ENCODE measurements at places on chromosomes 11 and 22. TPM values are rescaled to one million over a fixed set of nuclear protein-coding genes. Genes with fewer than 3 reads are reported as not detected.
A peak's percentile ranks its signal among the peaks of the same experiment; 100 is the strongest.

GRCh38 chr22:29290061-29290460 is 16.4 kb upstream of the GAS2L1 start:
- no peak for DNase-seq

DNA sequence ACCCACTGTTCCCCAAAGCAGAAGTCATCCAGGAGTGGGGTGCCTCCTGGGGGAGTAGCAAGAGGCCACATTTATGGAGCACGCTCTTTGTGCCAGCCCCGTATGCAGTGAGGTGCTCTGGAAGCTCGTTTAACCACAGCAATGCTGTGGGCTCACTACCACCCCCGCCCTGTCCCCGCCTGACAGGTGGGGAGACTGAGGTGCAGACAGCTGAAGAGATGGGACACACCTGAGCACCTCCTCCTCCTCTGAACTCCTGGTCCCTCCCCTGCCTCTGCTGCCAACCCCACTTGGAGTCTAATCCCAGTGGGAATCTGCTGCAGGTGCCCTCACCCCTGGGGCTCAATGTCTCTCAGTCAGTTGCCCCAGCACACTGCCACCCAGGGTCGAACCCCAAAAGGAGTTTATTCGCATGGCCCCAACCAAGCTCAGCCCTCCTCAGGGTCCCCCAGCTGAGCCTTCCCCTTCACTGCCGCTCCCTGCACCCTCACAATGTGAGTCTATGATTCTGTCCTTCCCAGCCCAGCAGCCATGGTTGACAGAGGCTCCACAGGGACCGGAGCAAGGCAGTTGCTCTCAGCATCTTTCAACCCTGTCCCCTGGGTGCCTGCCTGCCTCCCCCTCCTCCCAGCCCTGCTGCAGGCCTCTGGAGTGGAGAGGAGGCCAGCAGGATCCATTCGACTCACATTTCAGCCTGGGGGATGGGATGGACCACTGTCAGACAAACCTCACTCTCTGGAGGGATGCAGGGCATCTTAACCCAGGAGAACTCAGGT is 13.3 kb upstream of the BCR start:
- no peak for DNase-seq

DNA sequence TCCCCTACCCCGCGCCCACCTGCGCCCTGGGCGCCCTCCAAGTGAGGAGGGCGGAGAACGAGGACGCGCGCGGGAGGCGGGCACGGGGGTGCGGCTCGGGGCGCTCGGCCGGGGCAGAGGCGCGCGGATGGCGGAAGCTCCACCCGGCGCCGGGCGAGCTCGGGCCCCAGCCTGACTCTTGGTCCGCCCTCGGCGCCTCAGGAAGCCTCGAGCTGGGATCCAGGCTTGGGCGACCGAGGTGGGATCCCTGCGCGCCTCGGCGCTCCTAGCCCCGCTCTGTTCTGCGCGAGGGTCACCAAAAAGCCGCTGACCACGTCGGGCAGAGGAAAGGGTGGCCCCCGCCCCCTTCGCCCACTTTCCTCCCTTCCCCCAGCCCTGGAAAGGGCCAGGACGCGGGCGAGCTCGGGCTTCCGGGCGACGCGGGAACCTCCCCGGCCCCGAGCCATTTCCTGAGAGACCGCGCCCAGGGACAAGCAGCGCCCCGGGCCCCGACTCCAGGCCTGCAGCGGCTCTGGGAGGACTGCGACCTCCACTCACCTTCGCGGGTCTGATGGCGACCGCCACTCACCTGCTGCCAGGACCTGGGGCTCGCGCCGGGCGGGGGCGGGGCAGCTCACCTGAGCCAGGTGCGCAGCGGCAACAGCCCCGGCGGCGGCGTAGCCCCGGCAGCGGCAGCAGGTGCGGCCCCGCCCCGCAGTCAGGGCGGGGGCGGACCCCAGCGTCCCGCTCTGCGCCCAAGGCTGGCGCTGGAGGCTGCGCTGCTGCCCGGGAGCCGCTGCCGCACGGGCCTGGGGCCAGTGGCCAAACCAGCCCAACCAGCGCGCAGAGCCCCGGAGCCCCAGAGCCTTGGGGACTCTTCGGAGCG is 2.2 kb upstream of the SIGIRR start:
- no peak for DNase-seq

The HORMAD2 gene
- total RNA-seq, result not detected

- no peak for DNase-seq
Observed at GRCh38 chr22:42371099-42371498, 61.1 kb downstream of the NFAM1 start.

The POU2AF2 gene
- total RNA-seq, result not detected

- DNase-seq, result no peak
Observed at GRCh38 chr11:103541186-103541795, 432.1 kb downstream of the DYNC2H1 start.

- no peak for DNase-seq
Observed at GRCh38 chr11:58395581-58395980, 11.1 kb downstream of the OR5B3 start.

The SAA2 gene
- 0.49 TPM for total RNA-seq

DNA sequence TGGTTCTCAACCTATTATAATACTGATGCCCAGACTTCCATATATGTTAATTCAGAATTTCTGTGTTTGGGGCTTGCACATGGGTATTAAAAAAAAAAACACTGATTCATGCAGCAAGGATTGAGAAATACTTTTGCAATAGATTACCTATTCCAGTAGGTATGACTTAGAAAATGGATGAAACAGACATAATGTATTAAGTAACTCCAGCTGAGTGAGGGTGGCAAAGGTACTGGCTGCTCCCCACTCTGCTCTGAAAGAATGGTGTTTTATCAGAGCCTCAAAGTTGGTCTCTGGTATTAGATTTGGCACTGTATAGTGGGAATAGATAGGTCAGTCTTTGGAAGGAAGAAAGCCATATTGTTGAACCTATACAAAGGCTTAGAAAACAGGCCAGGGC is 234.3 kb upstream of the FOLH1 start:
- no peak for DNase-seq

DNA sequence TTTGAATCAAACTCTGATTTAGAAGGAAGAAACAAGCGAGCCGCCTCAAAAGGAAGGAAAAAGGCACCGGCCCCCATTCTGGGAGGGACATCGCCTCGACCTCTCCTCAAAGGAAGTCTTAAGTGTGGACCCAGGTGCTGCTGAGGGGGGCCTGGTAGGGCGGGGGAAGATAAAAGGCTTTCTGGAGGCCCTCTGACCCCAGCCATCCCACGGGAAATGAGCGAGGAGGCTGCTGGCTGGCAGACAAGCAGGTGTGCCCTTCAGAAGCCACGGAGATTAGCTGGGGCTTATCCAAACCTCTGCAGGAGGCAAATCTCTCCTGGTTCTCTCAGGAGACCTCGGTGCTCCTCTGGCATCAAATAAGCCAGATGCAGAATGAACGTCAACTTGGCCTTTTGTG is 171.4 kb upstream of the BLID start:
- DNase-seq, result no peak

The HTR3A gene
- not detected for total RNA-seq

- no peak for DNase-seq
Observed at GRCh38 chr11:70489276-70489675, 90.9 kb downstream of the CTTN start.

- peak; percentile 48 for DNase-seq
Observed at GRCh38 chr11:126284829-126285228, 1.9 kb downstream of the TIRAP start.

- DNase-seq, result no peak
Observed at GRCh38 chr22:35609761-35610160, 7.4 kb downstream of the MB start.

The SERPING1 gene
- not detected for total RNA-seq

The KREMEN1 gene
- not detected for total RNA-seq

- no peak for DNase-seq
Observed at GRCh38 chr22:46531581-46532175, 5.7 kb downstream of the CELSR1 start.

GRCh38 chr11:23789938-23790371 is 706.9 kb upstream of the LUZP2 start:
- DNase-seq, result no peak

The TRIM48 gene
- not detected for total RNA-seq

GRCh38 chr11:12994476-12994875 is 14.6 kb upstream of the RASSF10 start:
- no peak for DNase-seq

DNA sequence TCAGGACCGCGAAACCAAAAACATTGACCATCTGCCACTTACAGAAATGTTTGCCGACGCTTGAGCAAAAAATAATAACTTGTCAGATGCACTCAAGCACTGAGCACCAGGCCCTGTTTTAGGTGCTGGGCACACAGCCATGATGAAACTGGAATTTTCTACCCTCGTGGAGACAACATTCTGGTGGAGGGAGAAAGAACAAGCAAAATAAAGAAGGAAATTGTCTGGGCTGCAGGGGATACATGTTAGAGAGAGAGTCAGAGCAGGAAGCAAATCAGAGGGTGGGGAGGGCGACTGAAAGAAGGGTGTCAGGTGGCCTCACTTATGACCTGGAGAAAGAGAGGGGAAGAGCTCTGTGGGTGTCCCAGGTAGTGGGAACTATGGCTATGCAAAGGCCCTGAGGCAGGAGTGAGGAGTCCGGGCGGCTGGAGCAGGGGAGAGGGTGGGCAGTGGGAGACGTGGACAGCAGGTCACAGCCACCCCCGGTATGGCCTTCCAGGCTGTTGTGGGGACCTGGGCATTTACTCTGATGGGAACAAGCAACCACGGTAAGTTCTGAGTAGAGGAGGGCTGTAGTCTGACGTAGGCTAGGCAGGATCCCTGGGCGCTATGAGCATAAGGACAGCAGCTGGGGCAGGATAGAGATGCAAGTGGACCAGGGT is 78.8 kb downstream of the MYEOV start:
- DNase-seq, result no peak

The SLC22A12 gene
- total RNA-seq, result not detected

- no peak for DNase-seq
Observed at GRCh38 chr11:69530278-69531070, 49.0 kb downstream of the LINC01488 start.

DNA sequence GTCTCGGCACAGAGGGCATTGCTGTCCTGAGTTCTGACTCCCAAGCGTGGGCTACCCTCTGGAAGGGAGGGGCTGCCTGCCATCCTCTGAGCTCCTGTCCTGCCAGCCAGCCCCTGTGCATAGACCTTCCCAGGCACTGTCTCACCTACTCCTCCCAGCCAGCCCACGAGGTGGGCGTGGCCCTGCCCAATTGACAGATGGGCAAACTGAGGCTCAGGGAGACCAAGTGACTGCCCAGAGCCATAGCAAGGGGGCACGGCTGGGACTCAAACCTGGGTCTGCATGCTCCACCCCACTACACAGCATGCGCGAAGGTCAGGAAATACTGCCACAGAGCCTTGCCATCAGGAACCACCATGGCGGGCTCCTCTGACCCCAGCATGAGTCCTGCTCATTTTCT is 29.4 kb upstream of the PRR5 start:
- no peak for DNase-seq

DNA sequence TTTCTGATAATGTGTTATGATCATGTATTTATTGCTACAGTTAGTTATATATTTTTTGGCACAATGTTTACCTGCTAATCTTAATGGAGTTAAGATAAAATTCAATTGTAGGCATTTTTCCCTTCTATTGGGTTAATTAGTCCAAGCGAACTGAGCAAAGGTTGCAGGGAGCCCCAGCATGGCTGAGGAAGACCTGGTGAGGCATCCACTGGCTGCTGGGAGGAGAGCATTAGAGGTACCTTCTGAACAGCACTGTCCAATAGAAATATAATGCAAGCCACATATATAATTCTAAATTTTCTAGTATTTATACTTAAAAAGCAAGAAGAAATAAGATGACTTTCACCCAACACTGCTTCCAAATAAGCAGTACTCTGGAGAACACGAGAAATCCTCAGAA is 689 bp upstream of the TMEM126A start:
- DNase-seq, result no peak

The GDPD4 gene
- total RNA-seq, result not detected

GRCh38 chr22:42842658-42843370 is 14.3 kb downstream of the ARFGAP3 start:
- no peak for DNase-seq

The OR9Q2 gene
- total RNA-seq, result not detected

The GSTT2 gene
- total RNA-seq, result not detected

The OR52E8 gene
- not detected for total RNA-seq

The SNAP29 gene
- total RNA-seq, result 17.1 TPM

GRCh38 chr11:2482204-2482603 is 37.4 kb downstream of the KCNQ1 start:
- no peak for DNase-seq

- DNase-seq, result no peak
Observed at GRCh38 chr11:8728563-8728962, 46.0 kb downstream of the RPL27A start.

DNA sequence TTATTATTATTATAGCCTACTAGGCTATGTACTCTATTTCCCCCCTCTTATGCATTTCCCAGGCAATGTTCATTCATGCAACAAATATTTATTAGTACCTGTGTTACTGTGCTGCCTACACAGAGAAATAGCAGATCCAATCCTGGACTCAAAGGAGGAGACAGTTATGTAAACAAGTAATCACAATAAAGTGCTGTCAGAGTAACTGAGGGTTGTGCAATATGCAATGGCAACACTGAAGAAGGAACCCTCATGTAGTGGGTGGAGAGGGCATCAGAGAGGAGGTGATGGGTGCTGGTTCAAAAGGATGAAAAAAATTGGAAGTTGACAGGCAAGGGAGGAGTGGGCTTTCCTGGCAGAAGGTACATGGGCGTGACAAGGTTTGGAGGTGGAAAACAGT is 886 bp upstream of the P4HA3 start:
- DNase-seq, result no peak

The EFEMP2 gene
- total RNA-seq, result 5.1 TPM

The SCUBE2 gene
- not detected for total RNA-seq

The CYTH4 gene
- 129 TPM for total RNA-seq

DNA sequence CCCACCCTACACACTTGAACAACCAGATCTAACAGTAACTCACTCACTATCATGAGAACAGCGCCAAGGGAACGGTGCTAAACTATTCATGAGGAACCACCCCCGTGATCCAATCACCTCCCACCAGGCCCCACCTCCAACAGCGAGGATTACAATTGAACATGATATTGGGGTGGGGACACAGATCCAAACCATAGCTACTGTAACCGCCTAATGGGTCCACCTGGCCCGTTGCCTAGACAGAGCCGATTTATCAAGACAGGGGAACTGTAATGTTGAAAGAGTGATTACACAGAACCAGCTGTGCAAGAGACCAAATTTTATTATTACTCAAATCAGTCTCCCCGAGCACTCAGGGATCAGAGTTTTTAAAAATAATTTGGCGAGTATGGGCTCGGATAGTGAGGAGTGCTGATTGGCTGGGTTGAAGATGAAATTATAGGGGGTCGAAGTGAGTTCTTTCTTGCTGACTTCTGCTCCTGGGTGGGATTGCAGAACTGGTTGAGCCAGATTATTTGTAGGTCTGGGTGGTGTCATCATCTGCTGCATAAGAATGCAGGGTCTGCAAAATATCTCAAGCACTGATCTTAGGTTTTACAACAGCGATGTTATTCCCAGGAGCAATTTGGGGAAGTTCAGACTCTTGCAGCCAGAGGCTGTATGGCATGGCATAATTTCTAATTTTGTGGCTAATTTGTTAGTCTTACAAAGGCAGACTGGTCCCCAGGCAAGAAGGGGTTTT is 17.9 kb upstream of the ZC3H12C start:
- DNase-seq, result no peak

The OR52H1 gene
- total RNA-seq, result not detected

- no peak for DNase-seq
Observed at GRCh38 chr22:40387746-40388145, 17.4 kb downstream of the SGSM3 start.

The FXYD2 gene
- 9.1 TPM for total RNA-seq
